CD8-positive, alpha-beta T cell (primary cell): ENCODE measurements at places on chromosomes 2 and 18. TPM values are rescaled to one million over a fixed set of nuclear protein-coding genes. Genes with fewer than 3 reads are reported as not detected.

- DNase-seq, result no peak
Observed at GRCh38 chr2:161975813-161976160, 98.2 kb downstream of the DPP4 start.

DNA sequence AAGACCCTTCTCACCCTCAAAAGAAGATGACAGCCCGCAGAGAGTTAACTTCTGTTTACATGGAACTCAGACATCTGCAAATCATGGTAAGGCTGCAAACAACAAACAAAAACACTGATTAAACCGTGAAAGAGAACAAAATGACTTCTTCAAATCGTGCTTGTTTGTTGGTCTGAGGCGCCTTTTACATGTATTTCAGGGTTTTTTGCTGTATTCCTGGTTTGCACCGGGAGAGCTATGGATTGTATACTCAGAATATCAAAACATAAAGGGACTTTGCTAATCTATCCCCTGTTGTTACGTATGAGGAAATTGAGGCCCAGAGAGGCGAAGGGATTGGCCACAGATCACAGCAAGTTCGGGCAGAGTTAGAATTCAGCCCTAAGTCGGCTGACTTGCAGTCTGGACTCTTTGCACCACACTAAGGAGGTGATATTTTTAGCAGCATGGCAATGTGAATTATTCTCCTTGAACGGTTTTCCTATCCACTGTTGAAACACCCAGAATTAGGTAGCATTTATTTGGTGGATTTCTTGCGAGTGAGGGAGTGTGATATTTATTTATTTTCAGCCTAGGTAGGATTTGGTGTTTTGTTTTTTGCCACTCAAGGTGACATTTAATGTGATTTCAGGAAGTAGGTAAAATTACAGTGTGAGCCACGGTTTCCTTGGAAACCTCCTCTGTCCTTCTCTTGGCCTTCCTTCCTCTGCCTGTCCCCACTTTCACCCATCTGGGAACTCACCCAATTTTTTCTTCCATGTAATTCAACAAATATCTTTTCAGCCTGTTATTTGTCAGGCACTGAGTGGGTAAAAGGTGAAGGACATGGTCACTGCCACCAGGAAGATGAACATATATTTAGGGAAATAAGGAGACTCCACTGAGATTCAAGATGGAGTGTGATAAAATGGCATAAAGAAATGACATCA is 980 bp upstream of the PDE6D start:
- DNase-seq, result no peak

DNA sequence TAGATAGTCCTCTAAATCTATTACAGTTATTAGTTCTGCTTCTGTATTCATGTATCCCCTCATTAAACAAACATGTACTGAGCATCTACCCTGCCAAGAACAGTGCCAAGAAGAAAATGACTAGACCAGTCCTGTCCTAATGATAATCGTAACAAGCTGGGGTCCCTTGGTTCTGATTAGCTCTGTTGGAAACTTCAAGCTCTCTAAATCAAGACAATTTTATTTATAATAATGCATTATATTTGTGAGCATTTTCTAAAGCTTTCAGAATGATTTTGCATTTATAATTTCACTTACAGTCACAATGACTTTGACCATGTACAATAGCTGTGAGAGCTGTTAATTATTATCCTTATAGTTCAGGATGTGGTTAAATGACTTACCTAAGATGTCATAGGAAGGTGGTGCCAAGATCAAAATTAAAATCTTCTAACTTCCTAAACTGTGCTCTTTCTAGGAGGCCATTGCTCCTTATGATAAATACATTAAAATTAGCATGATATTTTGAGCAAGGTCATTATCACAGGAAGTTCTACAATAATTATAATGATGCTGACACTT is 336.5 kb upstream of the SLC39A10 start:
- DNase-seq, result no peak

The ACTG2 gene
- total RNA-seq, result not detected

- no peak for DNase-seq
Observed at GRCh38 chr2:45342-46130, 769 bp downstream of the FAM110C start.

GRCh38 chr2:207784898-207785297 is 15.2 kb upstream of the FZD5 start:
- no peak for DNase-seq

The GRB14 gene
- total RNA-seq, result not detected

DNA sequence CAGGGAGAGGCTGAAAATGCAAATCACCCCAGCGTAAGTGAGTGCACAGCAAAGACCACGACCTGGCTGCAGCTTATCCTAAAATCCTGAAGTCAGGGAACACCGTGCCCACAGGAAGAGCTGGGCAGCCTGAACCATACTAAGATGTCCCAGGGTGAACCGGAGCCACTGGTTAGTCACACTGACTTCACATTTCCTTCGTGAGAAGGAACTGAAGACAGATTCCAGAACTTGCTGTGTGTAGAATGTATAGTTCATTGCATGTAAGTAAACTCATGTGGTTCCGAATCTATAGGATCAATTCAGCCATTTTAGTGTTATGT is 84.6 kb upstream of the NDUFV2 start:
- no peak for DNase-seq

GRCh38 chr2:129912066-129912820 is 67.2 kb upstream of the RAB6C start:
- no peak for DNase-seq

DNA sequence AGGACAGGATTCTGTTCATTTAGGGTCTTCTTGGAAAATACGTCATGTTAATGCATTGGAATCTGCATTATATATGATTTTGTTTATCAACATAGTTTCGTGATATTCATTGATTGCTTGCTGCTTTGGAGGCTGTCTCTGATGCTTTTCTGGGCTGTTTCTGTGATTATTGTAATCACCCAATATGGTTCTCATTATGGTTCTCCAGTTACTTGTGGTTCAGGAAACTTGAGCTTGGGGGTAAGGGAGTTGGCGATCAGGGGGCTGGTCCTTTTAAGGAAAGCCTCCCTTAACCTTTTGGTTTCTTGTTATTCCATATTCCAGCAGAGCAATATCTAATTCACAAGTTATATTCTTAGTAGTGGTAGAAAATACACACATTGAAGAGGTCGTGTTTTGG is 17.4 kb upstream of the STON1 start:
- DNase-seq, result no peak

The PCARE gene
- not detected for total RNA-seq

- no peak for DNase-seq
Observed at GRCh38 chr2:147740211-147740927, 104.5 kb upstream of the ACVR2A start.

- DNase-seq, result no peak
Observed at GRCh38 chr2:139964721-139965440, 1184.7 kb upstream of the NXPH2 start.

The TBR1 gene
- 0.06 TPM for total RNA-seq

The NAT8 gene
- not detected for total RNA-seq

DNA sequence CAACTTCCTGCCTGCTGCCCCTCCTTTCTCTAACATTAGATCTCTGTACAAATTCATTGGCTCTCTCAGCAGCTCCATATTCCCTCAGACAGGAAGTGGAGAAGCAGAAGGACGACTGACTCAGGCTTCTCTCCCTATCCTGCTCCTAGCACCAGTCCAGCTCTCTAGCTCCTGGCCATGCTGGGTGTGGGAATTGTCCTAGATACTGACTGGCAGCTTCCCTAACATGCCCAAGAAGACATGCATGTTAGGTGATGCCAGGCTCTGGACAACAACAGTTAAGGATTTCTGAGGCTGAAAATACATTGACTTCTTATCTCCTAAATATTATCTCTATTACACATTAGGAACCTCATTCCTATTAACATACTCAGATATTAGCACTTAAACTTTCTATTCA is 292.9 kb downstream of the IKZF2 start:
- no peak for DNase-seq

- no peak for DNase-seq
Observed at GRCh38 chr2:27655155-27655951, 8.1 kb downstream of the SUPT7L start.

The C2orf80 gene
- not detected for total RNA-seq

DNA sequence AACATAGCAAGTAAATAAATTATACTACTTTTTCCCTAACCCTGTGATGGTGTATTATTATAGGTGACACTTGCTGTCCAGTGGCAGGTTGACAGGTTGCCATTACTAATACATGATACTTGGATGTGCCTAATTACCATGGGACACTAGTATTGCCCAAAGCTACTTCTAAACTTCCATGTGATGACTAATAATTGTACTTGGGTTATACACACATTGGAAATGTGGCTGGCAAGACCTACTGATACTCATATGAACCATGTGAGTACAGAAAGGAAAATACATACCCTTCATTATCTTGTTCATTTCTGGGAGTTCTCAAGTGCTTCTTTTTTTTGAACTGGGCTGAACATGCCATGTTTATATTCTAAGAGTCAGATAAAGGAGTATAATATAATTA is 156.4 kb downstream of the IKZF2 start:
- DNase-seq, result no peak

DNA sequence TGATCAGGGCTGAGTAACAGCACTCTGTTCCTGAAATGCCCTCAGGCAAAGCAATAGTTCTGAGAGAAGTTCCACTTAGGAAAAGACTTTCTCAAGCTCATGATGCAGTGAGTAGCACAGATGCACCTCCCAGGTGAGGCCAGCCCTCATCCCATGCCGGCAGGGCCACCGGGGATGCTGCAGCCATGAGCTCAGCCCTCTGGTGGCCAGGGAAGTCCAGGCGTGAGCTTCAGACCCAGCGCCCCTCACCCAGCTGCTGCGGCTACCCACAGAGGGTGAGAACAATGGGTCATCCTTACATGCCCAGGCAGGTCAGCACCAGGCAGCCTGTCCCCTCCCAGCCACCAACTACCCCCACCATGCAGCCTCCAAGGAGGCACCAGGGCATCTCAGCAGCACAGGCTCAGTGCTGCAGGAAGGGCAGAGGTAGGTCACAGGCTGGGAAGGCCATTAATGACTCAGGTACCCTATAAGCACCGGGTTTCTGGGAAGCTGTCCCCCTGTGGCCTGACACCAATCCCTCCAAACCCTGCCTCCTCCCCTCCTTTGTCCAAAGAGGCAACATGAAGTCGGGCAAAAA is 50.6 kb downstream of the TTC32 start:
- peak; percentile 45 for DNase-seq

The PTH2R gene
- not detected for total RNA-seq

DNA sequence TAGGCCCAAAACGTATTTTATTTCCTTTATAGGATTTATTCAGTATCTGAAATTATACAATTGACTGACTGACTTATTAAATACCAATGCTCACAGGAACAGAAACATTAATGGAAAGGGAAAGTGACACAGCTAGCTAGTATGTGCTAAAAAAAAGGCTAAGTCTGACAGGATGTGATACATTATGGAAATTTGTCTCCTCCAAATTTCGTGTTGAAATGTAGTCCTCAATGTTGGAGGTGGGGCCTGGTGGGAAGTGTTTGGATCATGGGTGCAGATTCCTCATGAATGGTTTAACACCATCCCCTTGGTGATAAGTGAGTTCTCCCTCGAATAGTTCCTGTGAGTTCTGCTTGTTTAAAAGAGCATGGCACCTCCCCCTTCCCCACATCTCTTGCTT is 70.6 kb upstream of the WDR75 start:
- DNase-seq, result no peak

DNA sequence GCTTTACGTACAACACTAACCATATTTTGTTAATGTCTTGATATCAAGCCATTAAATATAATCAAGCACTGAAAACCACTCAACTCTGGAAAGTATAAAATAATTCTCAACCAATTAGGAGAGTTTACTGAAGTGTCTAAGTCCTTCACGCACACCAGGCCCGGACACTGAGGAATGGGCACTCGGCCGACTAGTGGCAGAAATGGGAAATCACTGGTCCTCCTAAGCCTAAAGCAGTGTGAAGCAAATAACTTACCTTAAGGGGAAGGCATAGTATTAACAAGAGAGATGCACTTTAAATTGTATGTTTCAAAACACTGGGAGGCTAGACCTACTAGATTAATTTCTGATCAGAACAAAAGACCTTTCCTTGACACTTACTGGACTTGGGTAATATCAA is 45.7 kb downstream of the FAM210A start:
- DNase-seq, result no peak

The POTEI gene
- total RNA-seq, result not detected
